Stimulated activated CD8-positive, alpha-beta memory T cell treated with anti-CD3 and anti-CD28 coated beads, Interleukin-4, amount 100 ng/mL, for 1 hour (primary cell): ENCODE measurements at places on chromosomes 1 and 21.

DNA sequence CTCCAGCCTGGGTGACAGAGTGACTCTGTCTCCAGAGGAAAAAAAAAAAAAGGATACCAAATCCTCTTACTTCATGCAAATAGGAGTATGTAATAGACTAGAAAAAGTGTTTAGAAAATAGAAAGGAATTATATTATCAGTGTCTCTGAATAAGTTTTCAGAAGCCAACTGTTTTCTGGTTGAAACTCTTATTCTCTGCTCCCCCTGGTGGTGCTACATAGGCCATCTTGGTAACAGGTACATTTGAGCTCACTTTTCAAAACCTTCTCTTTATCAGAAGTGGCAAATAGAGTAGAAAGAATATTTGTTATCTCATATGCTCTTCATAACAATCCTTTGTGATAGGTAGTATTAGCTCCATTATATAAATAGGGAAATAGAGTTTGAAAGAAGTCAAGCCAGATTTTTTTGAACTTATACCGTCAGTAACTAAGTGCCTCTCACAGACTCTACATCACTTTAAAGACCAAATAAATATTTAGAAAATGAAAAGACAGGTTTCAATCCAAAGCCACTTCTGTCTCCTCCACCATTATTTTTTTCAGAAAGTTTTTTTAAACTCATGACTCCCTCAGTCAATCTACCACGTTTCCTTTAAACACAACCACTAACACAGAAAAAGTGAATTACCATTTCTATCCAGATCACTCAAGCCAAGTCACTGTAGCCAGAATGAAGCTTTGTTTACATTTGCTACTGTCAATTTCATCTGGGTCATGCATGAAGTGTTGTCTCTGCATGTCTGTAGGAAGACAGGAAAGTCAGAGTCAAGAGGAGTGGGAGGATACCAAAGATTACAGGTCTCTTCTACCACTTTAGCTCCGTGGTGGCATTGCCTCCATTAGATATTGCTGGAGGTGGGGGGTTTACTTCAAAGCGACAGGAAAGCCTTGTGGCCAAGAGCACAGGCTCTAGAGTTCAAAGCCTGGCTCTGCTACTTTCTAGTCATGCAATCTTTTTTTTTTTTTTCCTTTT lies 45.6 kb downstream of the IL23R start:
- no peak for DNase-seq

DNA sequence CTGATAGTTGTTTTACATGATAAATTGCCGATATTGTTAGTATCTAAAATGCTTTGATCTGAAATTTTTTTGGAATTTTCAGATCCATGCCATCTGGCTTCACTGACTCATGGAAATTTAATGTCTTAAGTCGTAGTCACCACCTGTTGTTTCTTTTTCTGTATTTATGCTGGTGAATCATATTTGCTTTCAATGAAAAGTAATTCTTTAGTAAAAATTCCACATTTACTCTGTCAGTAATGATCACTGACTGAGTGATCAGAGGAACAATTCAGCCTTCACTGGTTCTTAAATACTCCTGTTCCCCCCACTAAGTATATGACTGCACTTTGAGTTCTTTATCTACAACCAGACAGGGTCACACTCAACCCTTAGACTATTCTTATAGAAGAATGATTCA lies 185.6 kb upstream of the NRIP1 start:
- DNase-seq: no peak

DNA sequence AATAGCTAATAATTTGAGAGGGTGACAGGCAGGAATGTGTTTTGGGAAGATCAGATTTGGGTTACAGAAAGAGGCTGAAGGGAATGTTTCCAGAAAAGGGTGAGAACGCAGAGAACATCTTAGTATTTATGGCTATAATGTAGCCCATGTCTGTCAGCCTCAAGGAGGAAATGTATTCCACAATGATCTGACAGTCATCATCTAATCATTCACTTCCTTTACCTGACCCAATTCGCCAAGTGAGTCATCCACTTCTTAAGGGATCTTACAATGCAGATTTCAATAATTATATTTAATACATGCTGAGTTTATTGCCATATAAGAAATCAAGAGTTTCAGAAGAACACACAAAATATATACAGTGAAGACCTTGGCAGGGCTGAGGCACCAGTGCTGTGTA lies 10.8 kb downstream of the TRIM45 start:
- no peak for DNase-seq

DNA sequence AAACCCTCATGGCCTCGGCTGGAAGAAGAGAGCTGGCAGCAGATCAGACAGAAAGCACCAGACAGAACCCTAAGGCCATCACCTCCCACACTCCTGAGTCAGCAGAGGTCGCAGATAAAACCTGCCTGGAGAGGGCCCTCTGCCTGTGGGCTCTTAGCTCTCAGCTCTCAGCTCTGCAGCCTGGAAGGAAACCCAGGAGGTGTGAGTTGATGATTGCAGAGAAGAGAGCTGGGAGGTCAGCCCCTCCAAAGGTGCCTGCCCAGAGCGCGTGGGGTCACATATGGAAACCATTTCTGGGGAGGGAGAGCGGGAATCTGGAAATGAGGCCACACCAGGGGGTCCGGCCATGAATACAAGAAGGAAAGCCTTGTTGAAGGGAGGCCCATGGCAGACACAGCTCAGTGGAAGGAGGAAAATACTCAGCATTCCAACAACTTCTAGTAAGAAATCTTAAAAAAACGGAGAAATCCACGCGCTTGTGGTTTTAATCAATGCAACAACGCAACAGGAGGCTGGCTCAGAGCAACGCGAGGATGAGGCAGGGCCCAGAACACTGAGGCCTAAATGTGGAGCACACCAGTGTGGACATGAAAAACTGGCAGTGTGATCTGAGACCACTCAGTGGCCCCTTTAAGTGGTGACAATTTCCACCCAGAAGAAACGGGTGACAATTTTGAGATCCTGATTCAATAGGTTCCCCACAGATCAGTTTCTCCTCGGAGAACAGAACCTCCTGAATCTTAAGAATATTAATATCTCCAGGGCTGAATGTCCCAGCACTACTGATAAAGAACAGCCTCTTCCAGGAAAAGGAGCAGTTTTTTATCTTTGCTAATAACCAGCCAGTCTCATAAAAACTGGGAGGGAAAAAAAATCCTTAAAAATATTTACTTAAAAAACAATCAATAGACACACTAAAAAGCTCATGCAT lies 45.7 kb downstream of the PSMG1 start:
- no peak for DNase-seq

- no peak for DNase-seq
These were observed 3.4 kb downstream of the OR2T11 start for GRCh38 chr1:248631354-248632008.

- DNase-seq: no peak
These were observed 2.6 kb upstream of the DDR2 start for GRCh38 chr1:162629651-162630050.

DNA sequence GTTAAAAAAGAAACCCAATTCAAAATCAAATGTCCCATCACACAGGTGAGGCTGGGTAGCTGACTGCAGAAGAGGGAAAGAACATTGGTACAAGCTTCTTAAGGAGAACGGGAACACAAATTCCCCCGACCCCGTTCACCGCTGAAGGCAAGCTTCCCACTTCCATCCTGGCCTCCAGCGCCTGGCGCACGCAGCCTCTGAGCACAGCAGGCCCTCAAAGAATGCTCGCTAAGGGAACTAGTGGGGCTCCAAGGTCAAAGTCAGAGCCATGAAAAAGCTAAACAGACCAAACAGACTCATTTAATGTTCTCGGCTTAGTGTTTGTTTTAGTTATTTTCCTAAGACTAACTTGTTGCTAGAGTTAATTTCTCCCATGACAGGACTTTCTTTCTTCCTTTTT lies 63.7 kb downstream of the SIM2 start:
- no peak for DNase-seq

GRCh38 chr1:178844436-178844835 lies 26.4 kb downstream of the ANGPTL1 start:
- no peak for DNase-seq

- no peak for DNase-seq
These were observed 12.4 kb downstream of the C1orf198 start for GRCh38 chr1:230855886-230856285.

- DNase-seq: no peak
These were observed 68.4 kb downstream of the RAB3GAP2 start for GRCh38 chr1:220203816-220204215.

- no peak for DNase-seq
These were observed 3.9 kb upstream of the RPTN start for GRCh38 chr1:152162792-152163463.

GRCh38 chr1:20626098-20626427 lies 7.2 kb upstream of the PINK1 start:
- no peak for DNase-seq

- no peak for DNase-seq
These were observed 118.1 kb upstream of the GADD45A start for GRCh38 chr1:67566803-67567377.

DNA sequence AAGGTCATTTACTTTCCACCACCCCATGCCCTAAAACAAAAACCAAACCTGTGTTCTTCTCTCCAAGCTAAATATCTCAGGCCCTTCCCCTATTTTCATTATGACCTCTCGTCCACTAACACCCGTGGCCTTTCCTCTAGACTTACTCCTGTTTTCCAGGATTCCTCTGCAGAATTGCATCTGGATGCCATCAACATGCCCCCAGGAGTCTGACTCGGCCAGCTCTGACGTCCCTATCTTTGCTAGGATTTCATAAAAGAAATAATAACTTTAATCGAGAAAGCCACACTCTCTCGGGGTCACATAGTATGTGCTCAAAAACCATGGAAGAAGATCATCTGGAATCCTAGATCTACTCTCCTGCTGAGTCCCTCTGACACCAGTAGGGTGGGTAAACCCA lies 13.5 kb downstream of the FAM89A start:
- DNase-seq: no peak

DNA sequence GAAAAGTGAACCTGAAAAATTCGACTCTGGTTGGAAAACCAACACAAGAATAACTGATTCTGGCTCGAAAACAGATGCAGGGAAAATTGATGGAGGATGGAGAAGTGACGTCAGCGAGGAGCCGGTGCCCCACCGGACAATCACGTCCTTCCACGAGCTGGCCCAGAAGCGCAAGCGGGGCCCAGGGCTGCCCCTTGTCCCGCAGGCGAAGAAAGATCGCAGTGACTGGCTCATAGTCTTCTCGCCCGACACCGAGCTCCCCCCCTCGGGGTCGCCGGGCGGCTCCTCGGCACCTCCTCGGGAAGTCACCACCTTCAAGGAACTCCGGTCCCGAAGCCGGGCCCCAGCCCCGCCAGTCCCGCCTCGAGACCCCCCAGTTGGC lies 1.9 kb downstream of the RUSC1 start:
- no peak for DNase-seq
